ENCODE measurements at places on chromosomes 2 and 18.
A peak's percentile ranks its signal among the peaks of the same experiment; 100 is the strongest.

DNA sequence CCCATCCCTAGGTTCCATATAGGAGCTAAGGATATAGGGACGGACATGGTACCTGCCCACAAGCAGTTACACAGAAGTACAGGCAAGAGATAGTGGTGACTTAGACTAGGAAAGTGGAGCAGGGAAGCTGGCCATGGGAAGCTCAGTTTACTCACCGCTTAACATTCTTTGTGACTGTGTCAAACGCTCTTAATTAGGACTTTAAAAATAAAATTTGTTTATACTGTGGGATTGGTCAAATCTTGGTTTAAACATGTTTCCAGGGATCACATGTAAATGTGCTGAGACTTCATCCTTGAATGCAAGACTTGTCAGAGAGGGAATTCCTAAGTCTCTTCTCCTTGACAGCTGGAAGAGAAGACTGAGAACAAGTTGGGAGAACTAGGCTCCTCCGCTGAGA, 107.3 kb downstream of the MTCL1 start:
- no peak for DNase-seq

GRCh38 chr2:223523551-223524001, 78.6 kb downstream of the SCG2 start:
- no peak for DNase-seq

GRCh38 chr2:22843919-22844537, 541.0 kb upstream of the KLHL29 start:
- no peak for DNase-seq

- no peak for DNase-seq
Observed at GRCh38 chr2:145861940-145862339, 1342.0 kb upstream of the ZEB2 start.

DNA sequence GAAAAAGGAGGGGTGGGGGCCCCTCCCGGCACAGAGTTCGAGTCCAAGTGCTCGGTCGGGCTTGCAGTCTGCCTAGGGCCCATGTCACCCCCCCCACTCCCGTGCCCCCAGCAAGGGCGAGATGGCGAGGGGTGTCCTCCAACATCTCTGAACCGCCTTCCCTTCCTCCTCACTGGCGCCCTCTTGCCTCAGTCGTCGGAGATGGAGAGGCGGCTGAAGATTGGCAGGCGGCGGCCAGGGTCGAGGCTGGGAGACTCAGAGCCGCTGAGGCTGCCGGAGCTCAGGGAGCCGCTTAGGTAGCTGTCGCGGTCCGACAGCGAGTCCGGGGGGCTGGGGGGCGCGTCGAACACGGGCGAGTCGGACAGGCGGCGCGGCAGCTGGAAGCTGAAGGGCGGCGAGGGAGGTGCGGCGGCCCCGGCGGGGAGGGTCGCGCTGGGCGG, 2.3 kb downstream of the ZFP36L2 start:
- peak; percentile 80 for DNase-seq

GRCh38 chr18:63832470-63832869, 55.0 kb upstream of the SERPINB2 start:
- DNase-seq = no peak

GRCh38 chr2:10080536-10081304, 509 bp upstream of the CYS1 start:
- DNase-seq = no peak

GRCh38 chr18:69469444-69469919, 68.8 kb downstream of the DOK6 start:
- DNase-seq = no peak

- no peak for DNase-seq
Observed at GRCh38 chr18:37428288-37428974, 137.2 kb downstream of the CELF4 start.

GRCh38 chr18:33212363-33212762, 228.2 kb downstream of the CCDC178 start:
- DNase-seq = peak; percentile 19

- no peak for DNase-seq
Observed at GRCh38 chr2:30310955-30311354, 79.6 kb downstream of the LBH start.

- no peak for DNase-seq
Observed at GRCh38 chr2:159933727-159934049, 128.7 kb downstream of the PLA2R1 start.

DNA sequence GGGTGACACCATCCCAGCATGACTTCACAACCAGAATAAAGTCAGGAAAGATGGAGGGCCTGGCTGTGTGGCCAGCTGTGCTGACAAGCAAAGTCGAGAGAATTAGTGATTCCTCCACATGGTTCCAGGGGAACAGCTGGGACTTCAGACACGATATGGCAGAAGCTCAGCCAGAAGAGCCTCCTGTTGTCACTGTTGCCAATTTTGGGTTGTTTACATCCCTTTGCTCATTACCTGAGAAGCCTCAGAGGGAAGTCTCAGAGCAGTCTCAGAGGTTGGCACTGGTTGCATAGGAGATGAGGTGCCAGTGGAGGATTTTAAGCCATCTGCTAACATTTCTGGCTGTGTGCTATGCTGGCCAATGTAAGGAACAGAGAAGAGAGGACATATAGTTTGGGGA, 16.0 kb downstream of the LINC00305 start:
- DNase-seq = no peak

DNA sequence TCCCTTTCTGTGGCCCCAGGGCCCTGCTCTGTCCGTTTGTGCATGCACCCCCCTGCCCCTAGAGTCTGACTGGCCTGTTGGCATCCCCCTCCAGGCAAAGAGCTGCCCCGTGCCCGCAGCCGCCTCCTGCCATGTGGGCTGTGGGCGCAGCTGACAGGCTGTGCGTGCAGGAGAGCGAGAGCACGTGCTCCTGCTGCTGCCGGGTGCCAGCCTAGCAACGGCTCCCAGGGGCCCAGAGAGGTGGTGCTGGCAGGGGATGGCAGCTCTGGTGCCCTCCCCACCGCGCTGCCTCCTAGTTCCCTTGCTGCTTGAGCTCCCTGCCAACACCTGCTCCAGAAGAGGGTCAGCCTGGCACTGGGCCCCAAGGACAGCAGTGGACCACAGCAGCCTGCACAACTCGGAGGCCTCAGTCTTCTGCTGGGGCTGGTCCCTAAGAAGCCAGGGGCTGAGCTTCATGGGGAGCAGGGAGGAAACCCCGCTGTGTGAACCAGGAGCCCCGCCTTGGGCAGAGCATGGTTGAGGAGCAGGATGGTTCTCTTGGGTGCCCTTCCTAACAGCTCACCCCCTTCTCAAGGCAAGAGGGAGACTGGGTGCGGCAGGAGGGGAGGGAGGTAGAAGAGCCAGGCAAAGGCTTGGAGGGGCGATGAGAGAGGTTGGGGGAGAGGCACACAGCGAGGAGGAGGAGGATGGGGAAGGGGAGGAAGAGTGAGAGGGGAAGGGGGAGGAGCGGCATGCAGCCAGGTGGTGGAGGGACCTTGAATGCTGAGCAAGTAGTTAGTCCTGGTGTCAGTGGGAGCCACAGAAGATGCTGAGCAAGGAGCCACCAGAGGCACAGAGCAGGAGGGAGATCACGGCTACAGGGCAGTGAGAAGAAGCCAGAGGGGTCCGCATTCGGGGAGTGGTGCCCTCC, 23.8 kb upstream of the PTMA start:
- no peak for DNase-seq

- DNase-seq = no peak
Observed at GRCh38 chr2:177064422-177064821, 148.2 kb upstream of the HNRNPA3 start.

DNA sequence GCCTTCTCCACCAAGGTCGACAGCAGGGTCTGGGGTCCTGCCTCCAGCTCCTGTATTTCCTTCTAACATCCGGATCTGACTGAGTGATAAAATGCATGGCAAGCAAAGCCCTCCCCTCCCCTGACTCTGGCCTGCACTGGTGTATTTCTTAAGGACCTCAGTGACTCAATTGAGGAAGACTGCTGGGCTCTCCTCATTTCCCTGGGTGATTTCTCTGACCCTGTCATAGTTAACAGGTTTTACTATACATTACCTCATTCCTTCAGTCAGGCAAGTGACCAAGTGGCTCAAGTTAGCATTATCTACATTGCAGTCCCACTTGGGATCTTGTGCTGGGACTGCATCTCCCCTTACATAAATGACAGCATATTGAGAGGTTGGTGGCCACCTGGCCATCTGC, 38.8 kb upstream of the CCBE1 start:
- DNase-seq = no peak

GRCh38 chr18:73261243-73261642, 393.5 kb upstream of the NETO1 start:
- DNase-seq = no peak

DNA sequence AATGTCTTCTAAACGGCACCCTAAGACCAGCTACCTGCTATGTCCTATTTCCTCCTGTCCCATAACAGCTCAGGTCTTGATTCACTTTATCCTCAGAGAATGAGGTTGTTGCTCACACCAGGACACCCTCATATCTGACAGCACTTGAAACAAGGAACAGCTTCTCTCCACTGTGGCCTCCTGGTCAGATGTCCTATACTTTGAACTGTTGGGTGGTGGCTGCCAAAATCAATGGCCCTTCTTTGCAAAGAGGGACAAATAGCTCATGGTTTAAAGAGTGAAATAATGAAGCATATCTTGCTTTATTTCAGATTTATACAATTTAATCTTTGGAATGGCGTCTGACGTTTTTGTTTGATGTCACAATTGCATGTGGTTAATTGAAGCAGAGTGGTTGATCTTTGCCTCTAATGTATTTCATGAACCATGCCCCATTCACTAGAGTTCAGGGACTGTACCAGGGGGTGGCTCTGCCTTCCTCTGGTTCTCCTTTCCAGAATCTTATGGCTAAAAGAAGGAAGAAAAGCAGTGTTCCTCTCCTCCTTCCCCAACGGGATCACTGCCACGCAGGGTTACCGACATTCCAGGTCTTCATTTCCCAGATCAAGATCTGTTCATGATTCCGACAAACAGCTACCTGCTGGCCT, 24.1 kb upstream of the ZCCHC2 start:
- no peak for DNase-seq

GRCh38 chr2:40450796-40451430, 977 bp downstream of the SLC8A1 start:
- DNase-seq = peak; percentile 19

GRCh38 chr2:609881-610280, 67.3 kb downstream of the TMEM18 start:
- DNase-seq = no peak

DNA sequence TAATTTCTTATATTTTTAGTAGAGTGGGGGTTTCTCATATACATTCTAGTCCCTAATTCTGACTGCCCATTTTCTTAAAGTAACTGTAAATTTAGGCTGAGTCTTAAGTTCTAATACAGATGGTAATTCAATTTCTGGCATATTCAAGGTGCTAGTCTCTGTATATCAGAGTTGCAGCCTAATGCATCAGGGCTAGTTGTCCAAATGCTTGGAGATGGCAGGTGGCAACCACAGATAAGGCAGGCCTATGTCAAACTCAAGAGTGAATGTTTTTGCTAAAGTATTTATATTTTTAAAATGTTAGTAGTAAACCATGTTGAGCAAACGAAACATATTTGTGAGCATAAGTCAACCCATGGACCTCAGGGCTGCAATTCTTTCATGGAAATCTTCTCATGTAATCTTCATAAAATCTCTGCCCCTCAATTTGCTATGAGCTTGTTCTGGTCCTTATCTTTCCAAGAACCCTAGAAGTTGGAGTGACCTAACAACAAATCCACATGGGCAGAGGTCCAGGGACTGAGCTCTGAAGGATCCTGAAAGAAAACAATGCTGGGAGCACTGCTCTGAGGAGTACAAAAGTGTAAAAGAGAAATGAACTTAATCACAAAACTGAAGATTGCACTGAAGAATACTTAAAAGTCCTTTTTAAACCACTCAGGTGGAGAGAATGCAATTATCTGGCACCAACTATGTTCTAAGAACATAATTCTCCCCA, 27.3 kb upstream of the DSC2 start:
- DNase-seq = no peak

GRCh38 chr2:109726379-109727270, 67.5 kb upstream of the RGPD5 start:
- DNase-seq = no peak

- DNase-seq = no peak
Observed at GRCh38 chr2:12047761-12048160, 301.3 kb downstream of the LPIN1 start.

DNA sequence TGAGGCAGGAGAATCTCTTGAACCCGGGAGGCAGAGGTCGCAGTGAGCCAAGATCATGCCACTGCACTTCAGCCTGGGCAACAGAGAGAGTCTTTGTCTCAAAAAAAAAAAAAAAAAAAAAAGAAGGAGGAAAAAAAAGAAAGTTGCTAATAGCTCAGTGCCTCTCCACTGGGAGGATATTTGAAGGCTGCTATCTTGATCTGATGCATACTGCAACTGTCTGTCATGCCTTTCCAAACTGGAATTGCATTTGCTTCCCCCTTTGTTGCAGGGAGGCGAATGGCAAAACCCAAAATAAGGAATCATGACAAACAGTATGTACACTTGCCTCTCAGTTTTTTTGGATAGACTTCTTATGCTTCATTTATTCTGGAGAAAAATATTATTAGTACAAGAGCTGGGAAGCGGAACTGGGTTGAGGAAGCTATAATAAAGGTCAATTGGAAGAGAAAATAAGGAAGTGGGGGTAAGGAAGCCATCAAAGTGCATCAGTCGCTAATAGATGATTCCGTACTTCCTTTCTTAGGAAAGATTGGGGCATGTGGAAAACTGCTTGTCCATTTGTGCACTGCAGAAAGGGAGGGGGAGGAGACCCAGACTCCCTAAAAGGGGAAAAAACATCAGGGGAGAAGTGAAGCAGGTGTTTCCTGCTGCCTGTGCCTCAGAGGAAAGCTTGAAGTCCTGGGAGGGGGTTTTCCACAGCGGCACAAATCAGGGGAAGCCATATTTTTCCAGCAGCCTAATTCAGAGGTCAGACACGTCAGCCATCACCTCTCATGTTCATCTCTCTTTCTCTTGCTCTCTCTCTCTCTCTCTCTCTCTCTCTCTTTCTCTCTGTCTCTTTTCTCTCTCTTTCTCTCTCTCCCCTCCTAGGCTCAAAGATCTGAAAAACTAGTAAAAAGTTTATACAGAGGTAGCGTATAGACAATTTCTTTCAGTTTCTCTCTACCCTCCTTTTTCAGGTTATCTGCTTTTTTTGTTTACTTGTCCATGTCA, 301.4 kb upstream of the TNP1 start:
- DNase-seq = peak; percentile 81

DNA sequence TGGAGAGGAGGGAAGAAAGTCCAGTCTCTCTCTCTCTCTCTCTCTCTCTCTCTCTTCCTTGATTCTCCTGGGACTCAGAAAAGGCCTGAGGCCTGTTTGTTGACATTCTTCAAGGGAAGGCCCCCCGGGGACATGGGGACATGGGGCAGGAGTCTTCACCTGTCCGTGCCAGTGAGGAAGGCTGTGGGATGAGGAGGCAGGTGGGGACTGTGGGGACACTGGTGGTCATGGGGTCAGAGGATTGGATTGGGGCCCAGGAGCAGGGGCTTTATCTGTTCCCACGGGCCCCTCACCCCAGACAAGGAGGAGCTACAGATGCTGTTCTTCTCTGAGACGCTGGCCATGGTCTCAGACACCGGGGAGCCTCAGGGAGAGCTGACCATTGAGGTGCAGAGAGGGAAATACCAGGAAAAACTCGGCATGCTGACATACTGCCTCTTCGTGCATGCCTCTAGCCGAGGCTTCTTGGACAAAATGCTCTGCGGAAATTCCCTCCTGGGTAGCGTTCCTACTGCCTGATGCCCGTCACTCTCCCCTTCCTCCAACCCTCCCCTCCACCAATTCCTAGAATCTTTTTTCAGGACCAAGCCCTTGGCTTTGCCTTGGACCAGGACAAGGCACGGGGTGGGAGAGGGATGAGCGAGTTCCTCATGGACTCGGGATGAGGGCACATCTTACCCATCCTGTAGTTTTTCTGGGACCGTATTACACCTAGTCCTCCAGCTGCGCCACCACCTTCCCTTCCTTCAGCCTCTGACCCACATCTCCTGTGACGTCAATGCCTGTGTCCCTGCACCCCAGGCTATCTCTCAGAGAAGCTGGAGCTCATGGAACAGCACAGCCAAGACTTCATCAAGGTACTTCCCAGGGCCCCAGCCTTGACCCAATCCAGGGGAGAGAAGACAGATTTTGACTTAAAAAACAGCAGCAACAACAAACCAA, 850 bp downstream of the CATIP start:
- no peak for DNase-seq
